ENCODE measurements at places on chromosomes 4 and X. TPM values are rescaled to one million over a fixed set of nuclear protein-coding genes. Genes with fewer than 3 reads are reported as not detected.

DNA sequence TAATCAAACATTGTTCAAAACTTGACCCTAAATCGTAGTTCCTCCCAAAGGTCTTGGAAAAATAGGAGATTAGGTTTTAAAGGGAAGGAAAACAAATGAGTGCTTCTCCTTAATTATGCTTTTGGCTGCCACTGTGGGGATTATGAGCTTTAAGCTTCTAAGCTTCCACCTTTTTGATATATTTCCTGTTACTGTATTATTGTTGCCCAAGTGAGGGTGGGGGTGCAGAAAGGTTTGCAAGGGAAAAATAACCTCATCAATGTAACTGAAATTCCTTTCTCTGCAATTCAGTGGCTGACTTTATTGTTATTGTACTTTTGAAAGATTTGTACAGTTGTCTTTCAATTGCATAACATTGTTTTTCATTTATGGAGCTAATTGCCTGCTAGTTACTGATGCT, 285.1 kb downstream of the FRMPD4 start:
- DNase-seq, result no peak

DNA sequence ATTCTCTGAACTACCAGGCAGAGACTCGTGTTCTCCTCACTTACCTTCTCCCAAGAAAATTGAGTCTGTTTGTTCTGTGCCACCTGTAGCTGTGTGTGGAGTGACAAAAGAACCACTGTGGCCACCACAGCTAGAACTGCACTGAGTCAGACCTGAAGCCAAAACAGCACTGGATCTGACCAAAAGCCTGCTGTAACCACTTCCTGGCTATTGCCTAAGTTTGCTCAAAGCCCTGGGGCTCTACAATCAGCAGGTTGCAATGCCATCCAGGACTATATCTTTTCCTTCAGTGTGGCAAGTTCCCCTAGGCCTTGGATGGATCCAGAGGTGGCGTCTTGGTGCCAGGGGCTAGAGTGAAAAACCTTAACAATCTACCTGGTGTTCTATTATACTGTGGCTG, 449.1 kb downstream of the FAM133A start:
- no peak for DNase-seq

- no peak for DNase-seq
Measured at GRCh38 chr4:110041735-110042134, 129.1 kb downstream of the EGF start.

DNA sequence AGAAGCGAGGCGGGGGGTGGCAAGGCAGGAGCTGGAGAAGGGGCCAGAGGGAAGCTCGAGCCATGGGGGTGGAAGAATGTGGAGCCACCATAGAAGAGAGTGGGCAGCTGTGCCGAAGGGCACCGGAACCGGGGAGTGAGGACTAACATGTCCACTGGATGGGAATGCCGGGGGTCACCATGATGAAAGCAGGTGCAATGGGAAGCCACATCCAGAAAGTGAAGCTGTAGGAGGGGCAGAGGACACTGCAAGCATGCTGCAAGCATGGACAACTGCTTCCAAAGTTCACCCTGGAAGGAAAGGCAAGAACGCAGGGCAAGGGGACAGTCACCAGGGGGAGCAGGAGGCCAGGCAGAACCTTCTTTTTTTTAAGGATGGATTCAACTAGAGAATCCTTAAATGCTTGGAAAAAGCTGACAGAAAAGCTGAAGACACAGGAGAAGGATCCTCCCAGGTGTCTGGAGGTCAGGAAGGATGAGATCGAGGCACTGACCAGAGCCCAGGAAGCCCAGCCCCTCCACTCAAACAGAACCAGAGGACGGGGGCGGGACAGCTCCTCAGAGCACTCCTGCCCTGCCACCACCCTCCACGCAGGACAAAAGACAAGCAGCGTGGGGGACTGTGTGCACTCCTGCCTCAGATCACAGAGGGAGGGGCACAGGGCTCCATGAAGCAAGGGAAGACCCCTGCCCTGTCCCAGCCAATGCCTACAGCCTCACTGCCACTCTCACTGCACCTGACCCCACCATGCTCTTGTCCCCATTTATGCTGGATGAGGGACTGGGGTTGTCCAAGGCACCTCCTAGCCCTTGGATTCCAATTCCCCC, 169.2 kb downstream of the AFAP1 start:
- no peak for DNase-seq

GRCh38 chrX:7215842-7216241, 67.9 kb upstream of the PUDP start:
- no peak for DNase-seq

GRCh38 chrX:24392709-24393108, 32.3 kb downstream of the SUPT20HL1 start:
- DNase-seq, result no peak

GRCh38 chr4:173448608-173449379, 49.9 kb upstream of the SCRG1 start:
- no peak for DNase-seq

Gene F8A1
- total RNA-seq, result 31.1 TPM

Gene NPY1R
- 1.6 TPM for total RNA-seq

Gene IL13RA2
- total RNA-seq, result 0.54 TPM
